ENCODE measurements at places on chromosomes 11 and 22. TPM values are rescaled to one million over a fixed set of nuclear protein-coding genes. Genes with fewer than 3 reads are reported as not detected.

Gene APOA4
- not detected for polyA plus RNA-seq

Gene MMP11
- not detected for polyA plus RNA-seq

Gene KCNJ1
- 4.3 TPM for polyA plus RNA-seq

Gene TMA7B
- not detected for polyA plus RNA-seq

Gene NPAS4
- not detected for polyA plus RNA-seq

Gene TAF10
- 88.1 TPM for polyA plus RNA-seq

Gene MYBPC3
- 0.08 TPM for polyA plus RNA-seq

Gene GAS2
- 17.1 TPM for polyA plus RNA-seq

Gene GLYATL1
- not detected for polyA plus RNA-seq

Gene PUS3
- 41.9 TPM for polyA plus RNA-seq

Gene KDM4E
- not detected for polyA plus RNA-seq

Gene UBQLNL
- not detected for polyA plus RNA-seq

Gene C11orf16
- not detected for polyA plus RNA-seq

Gene OR8G5
- polyA plus RNA-seq, result not detected

Gene POU2AF2
- polyA plus RNA-seq, result not detected

Gene PDGFB
- polyA plus RNA-seq, result 1.1 TPM

Gene SPECC1L
- 13.8 TPM for polyA plus RNA-seq

Gene GNAZ
- 24.5 TPM for polyA plus RNA-seq

Gene BEST1
- not detected for polyA plus RNA-seq

Gene RAB3IL1
- 0.15 TPM for polyA plus RNA-seq

Gene OR4A47
- polyA plus RNA-seq, result not detected

Gene BDNF
- 0.91 TPM for polyA plus RNA-seq

Gene TTC36
- not detected for polyA plus RNA-seq

Gene AIFM3
- polyA plus RNA-seq, result 3.9 TPM

Gene CCDC157
- 1.6 TPM for polyA plus RNA-seq

Gene JHY
- polyA plus RNA-seq, result 3.8 TPM

Gene GLYAT
- polyA plus RNA-seq, result not detected

Gene EHF
- not detected for polyA plus RNA-seq

Gene ST13
- 90.2 TPM for polyA plus RNA-seq

Gene ZNF215
- polyA plus RNA-seq, result 6.3 TPM

Gene NRIP3
- polyA plus RNA-seq, result 14.6 TPM

Gene CNGA4
- not detected for polyA plus RNA-seq

Gene OR51I1
- polyA plus RNA-seq, result not detected

Gene SAA1
- polyA plus RNA-seq, result not detected

Gene PHLDA2
- 1.4 TPM for polyA plus RNA-seq

Measured in Purkinje cell (primary cell).